ENCODE measurements at places on chromosomes 3 and 15.

GRCh38 chr3:67957268-67957667 is 302.9 kb upstream of the SUCLG2 start:
- DNase-seq, result no peak

DNA sequence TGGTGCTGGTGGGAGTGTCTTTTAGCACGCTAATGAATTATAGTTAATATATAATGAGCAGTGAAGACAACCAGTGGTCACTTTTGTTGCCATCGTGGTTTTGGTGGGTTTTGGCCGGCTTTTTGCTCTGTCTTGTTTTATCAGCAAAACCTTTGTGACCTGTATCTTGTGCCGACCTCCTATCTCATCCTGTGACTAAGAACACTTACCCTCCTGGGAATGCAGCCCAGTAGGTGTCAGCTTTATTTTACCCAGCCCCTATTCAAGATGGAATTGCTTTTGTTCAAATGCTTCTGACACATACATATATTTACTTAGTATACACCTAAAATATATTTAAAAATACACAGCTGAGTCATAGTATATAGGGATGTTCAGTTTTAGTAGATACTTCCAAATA is 770.3 kb downstream of the PDCD6IP start:
- DNase-seq, result no peak

GRCh38 chr3:38348903-38349302 is 2.3 kb downstream of the XYLB start:
- DNase-seq, result no peak

- DNase-seq, result no peak
Observed at GRCh38 chr15:39445931-39446330, 134.9 kb upstream of the THBS1 start.

Data from GM13977 (cell line).